ENCODE measurements at places on chromosomes 1 and 21.

DNA sequence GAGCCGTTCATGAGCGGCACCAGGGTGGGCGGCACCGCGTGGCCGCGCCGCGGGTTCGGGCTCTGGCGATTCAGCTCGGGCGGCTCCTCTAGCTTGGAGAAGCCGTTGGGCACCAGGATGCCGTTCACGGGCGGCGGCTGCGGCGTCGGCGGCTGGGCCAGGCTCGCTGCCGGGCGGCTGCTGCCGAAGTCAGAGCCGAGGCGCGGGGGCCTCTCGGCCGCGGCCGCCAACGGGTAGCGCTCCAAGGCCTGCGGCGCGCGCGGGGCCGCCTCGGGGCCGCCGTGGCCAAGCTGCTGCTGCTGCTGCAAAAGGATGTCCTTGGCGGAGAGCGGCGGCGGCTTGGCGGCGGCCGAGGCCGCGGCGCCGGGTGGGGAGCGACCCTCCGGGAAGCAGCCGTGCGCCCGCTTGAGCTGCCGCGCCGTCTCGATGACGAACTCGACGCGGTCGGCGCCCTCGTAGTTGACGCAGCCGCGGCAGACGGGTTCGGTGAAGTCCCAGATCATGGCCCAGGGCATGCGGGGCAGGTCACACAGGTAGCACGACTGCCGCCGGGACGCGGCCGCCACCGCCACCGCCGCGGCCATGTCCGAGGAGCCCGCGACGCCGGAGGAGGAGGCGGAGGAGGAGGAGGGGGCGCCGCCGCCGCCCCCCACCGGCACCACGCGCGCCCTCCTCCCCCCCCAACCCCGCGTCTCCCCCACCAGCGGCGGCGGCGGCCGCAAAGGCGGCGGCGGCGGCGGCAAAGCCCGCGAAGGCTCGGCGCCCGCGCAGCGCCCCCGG is 877 bp downstream of the IRF2BP2 start:
- peak; percentile 85 for DNase-seq

DNA sequence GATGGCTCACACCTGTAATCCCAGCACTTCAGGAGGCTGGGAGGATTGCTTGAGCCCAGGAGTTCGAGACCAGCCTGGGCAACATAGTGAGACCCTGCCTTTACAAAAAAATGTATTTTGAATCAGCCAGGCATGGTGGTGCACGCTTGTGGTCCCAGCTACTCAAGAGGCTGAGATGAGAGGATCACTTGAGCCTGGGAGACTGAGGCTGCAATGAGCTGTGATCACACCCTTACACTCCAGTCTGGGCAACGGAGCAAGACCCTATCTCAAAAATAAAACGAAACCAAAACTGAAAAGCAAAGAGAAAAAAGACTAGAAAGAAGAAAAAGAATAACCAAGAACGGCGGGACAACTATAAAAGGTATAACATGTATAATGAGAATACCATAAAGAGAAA is 15.4 kb upstream of the WNT2B start:
- no peak for DNase-seq

- no peak for DNase-seq
Measured at GRCh38 chr1:189673217-189673616, 804.4 kb downstream of the BRINP3 start.

DNA sequence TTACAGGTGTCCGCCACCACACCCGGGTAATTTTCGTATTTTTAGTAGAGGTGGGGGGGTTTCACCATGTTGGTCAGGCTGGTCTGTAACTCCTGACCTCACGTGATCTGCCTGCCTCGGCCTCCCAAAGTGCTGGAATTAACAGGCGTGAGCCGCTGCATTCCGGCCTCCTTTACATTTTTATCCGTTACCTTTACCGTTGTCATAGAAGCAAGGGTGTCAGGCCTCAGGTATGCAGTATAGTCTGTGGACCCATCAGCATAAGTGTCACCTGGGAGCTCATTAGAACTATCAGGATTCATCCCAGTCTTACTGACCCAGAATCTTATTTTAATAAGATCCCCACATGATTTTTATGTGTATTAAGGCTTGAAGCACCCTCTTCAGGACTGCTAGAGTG is 5.4 kb downstream of the CDC42 start:
- peak; percentile 44 for DNase-seq

- DNase-seq = no peak
Measured at GRCh38 chr1:234973426-234974250, 155.0 kb downstream of the TOMM20 start.

DNA sequence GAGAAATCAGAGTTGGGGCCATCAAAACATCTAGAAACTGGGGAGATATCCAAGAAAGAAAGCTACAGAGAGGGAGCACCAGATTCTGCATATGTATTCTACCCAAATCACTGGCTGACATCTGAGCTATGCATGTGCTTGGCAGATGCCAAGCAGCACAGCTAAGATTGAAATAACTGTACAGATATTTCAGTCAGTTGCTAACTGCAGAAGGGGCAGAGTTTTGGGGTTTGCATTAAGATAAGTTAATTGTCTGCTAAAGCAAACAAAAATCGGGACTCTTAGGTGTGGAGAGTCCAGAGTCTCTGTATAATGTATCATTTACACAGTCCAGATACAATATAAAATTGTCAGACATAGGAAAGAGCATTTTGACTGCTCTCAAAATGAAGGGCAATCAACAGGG is 437.1 kb downstream of the PTBP2 start:
- DNase-seq = no peak

DNA sequence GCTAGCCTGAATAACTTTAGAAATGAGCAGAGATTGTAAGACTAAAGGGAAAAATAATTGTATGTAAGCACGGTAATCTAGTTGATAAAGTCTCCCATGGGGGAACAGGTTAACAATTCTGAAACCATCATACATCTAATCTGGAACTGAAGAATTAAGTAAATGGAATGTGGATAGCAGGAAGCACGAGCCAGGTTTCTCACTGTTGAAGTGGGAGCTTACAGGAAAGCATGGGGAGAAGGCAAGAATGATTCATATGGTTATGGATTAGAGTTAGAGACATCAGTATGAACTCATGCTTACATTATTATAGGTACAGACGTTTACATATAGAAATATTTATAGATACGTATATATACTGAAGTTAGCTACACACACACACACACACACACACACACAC is 83.0 kb downstream of the LEPR start:
- no peak for DNase-seq

DNA sequence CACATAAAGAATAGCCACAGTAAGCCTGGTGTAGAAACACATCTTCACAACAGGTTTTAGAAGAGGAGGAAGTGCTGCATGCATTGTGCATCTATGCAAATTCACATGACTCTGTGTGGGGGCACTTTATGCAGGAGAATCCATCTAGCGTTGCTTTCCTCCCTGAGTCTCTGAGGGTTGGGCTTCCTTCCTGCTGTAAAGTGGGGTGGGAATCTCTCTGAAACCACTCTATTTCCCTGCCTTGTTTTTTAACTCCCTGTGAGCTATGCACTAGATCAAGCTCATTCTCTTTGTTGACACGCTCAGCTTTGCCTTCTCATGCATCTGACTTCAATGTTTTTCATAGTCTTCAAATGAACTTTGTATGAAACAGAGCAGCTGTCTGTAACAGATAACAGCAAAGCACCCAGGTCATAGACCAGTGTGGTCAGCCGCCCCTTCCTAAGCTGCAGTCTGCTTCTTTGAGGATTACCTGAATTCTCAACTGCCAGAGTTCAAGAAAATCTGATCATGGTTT is 102.7 kb upstream of the DPH5 start:
- DNase-seq = no peak
